Naive B cell (primary cell): ENCODE measurements at places on chromosomes 6 and 20. TPM values are rescaled to one million over a fixed set of nuclear protein-coding genes. Genes with fewer than 3 reads are reported as not detected.

DNA sequence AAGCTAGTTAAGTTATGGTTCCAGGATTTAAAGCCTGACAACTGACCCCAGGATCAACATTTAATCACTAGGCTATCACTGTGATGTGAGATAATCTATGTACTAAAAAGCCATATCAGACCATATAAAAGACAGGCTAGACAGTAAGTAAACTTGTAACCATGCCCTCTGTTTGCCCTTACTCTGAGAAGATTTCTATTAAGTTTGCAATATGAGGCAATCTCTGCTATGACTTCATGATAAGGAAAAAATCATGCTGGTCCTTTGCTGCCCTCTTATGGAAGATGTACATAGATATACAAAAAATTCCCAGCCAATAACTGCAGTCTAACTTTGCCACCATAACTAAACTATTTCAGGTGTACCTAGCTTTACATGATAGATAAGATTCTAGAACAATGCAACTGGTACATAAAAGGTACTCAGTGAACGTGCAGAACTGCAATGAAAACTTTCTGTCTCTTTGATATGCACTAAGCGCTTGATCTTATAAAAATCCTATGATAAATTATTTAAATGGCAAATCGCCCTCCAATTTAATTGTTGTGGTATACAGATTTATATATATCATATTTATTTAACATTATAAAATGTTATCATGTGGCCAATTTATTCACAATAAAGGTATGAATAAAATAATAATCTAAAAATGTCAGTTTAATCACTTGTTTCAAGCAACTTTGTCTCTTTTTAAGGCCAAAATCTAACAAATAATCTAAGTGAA is 70.5 kb downstream of the FAM217A start:
- peak; percentile 35 for DNase-seq

DNA sequence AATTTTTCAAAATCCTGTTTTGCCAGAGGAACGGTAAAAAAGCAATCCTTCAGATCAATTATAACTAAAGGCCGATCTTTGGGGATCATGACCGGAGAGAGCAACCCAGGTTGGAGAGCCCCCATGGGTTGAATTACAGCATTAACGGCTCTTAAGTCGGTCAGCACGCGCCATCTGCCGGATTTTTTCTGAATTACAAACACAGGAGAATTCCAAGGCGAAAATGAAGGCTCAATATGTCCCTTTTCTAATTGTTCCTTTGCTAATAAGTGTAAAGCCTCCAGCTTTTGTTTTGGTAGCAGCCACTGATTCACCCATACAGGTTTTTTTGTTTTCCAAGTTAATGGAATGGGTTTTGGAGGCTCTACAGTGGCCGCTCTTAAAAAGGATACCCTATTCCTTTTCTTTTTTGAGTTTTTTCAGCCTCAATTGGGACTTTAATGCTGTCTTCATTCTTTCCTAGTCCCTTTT is 16.9 kb upstream of the PTCRA start:
- DNase-seq: peak; percentile 71

DNA sequence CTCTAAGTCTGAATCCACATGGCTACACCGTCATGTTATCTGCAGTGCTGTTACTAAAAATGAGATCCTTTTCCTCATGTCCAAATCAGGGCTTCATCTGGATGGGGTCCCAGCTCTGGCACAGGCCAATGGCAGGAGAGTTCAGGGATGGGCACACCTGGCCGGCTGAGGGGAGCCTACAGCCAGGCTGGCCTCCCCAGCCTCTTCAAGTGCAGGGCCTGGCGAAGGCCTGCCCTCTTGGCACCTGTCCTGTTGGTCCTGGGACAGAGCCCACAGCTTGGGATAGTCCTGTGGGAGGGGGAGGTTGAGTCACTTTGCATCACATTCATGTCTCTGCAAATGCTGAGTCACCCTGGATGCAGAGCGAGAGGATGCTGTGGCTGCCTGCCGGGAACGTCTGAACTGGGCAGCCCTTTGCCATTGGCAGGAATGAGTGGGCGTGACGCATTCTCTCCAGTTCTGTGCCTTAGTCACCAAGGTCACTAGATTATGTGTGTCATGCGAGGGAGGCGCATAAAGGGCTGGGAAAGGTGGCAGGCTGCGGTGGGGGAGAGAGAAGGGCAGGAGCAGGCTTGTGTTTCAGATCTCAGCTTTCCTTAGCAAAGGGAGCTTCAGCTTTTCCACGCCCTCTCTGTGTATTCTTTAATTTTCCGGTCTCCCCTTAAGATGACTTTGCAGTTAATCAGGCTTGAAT is 223.2 kb upstream of the ECI2 start:
- DNase-seq: no peak

GRCh38 chr6:12403947-12404647 is 113.9 kb downstream of the EDN1 start:
- DNase-seq: no peak

DNA sequence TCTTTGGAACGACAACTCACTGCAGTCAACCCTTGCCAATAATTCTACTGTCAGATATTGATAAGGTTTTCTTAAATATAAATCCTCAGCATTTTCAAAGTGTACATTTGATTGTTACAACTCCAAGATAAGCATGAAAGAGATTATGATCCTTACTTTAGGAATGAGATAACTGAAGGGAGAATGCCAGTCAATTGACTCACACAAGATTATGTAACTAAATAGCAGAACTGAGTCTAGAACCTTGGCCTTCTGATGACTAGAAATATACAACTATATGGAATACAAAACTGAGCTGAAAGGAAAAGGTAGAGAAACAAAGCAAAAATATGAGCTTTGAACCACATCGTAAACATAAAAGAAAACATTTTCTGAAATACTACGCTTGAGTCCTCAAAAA is 26.9 kb upstream of the STXBP5 start:
- DNase-seq: no peak

- no peak for DNase-seq
These were observed 73.2 kb downstream of the INSM1 start for GRCh38 chr20:20440886-20441658.

DNA sequence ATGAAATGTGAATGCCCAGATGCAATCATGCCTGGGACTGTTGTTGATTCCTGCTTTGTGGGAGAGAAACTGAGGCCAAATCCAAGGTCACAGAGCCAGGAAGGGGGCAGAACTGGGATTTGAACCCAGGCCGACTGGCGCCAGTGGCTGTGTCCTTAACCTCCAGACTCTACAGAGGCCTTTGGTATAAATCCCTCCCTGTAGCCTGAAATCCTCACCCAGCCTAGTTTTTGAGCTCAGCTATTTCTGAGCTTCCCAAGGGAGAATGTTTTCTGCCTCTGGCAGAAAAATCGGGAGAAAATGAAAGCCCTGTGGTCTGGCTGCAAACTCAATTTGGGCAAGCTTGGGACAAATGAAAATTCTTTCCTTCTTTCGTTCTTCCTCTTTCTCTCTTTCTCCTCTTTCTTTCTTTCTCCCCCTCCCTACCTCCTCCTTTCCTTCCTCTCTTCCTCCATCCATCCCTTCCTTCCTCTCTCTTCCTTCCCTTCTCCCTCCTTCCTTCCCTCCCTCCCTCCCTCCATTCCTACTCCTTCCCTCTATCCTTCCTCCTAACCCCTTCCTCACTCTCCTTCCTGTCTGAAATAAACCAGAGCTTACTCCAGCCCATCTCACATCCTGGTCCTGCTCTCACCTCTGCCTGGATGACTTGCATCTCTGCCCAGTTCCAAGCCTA is 34.9 kb downstream of the SNAI1 start:
- no peak for DNase-seq

DNA sequence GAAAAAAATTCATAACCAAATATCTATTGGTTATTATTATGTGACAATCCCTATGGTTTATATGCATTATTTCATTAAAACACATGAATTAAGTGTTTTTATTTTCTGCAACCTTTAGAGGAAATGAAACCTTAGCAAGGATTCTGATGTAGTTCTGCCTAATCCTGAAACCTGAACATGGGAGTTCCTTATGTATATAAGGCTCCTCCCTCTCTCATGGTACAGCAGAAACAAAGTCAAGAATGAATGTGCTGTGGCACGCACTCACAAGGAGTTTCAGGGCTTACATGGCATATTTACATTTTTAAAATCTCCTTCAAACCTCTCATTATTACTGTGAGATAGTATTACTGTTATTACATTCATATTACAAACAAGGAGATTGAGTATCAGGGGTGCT is 426.4 kb upstream of the CITED2 start:
- no peak for DNase-seq

DNA sequence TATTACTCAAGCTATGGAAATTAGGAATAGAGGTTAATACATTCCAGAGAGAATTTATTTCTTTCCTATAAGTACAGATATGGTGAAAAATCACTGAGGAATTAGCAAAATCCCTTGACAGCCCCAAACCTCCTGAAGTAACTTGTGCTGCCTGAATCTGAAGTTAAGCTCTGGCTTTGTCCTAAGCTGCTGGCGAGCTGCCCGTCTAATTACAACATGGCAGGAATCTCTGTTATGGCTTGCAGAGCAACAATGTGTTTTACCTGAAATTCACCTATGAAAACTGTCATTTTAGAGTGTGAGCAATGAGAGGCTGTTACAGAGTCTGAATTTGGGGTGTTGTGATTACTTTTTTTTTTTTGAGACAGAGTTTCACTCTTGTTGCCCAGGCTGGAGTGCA is 22.5 kb upstream of the IYD start:
- DNase-seq: no peak

DNA sequence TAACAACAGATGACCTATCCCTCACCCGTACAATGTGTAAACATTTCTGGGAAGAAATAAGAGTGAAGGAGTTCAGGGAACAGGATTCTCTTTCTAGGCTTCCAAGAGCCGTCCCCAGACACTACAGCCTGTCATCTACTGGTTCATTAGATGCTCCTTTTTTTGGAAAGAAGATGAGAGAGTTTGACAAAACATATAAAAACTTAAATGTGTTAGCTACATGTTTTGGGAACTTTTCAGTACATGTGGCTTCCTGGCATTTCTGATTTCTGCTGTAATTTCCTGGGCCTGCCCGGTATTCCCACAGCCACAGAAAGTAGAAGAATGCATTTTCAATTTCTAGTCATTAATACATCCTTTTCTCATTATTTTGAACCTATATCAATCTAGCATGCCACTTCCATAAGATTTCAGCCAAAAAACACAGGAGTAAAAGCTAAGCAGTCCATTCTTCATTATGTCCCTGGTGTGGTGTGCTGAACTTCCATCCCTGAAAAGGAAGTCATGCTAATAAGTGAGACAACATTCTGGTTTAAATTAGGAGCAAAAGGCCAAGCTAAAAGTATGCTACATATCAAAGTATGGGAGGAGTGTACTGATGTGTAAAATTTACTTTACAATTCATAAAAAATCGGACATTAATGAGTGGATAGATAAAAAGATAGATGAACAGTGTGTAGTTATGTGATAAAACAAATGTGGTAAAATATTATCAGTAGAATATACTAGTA is 198.2 kb downstream of the WDR27 start:
- DNase-seq: no peak

GRCh38 chr6:122622479-122622878 is 12.3 kb downstream of the PKIB start:
- no peak for DNase-seq

DNA sequence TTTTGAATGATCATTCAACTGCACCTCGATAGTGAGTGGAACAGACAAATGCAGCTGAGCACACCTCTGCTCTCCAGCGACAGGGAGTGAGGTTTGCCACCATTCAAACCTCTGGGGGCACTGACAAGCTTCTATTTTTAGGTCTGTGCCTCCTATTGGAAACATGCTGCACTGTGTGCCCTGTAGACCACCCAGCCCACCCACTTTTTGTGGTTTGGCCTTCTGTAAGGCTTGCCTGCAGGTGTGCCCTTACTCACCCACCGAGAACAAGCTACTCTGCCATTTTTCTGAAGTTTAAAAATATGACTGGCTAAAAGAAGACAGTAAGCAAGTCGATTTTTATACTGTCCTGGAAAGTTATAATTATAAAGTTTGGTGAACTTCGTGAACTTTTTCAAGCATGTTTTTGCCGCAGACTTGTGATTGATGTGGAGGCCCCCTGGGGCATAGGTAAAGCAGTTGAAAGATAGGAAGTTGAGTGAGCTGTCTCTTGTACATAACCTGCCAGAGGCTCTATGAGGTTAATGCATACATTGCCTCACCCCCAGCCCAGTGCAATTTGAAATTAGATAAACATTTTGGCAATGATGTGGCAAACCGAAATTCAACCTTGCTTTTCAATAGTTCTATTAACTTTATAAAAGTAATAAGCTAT is 53.8 kb downstream of the ADGRG6 start:
- no peak for DNase-seq

DNA sequence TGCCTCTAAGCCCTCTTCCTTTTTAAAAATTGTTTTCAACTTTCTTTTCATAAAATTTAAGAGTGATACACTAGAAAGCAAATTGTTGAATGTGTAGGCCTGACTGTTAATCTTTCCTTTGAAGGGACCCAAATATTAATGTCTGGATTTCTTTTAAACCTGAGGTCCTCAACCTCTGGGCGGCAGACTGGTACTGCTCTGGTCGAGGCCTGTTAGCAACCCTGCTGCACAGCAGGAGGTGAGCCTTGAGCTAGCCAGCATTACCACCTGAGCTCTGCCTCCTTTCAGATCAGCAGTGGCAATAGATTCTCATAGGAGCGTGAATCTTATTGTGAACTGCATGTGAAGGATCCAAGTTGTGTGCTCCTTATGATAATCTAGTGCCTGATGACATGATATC is 191.2 kb downstream of the MANEA start:
- DNase-seq: no peak

- DNase-seq: no peak
These were observed 90.0 kb downstream of the FILIP1 start for GRCh38 chr6:75403563-75404080.

- DNase-seq: no peak
These were observed 634.3 kb downstream of the TBC1D32 start for GRCh38 chr6:120700001-120700400.

- DNase-seq: no peak
These were observed 310.0 kb downstream of the ZNF217 start for GRCh38 chr20:53283597-53283996.

GRCh38 chr20:52564594-52564993 is 373.0 kb upstream of the ZFP64 start:
- no peak for DNase-seq

DNA sequence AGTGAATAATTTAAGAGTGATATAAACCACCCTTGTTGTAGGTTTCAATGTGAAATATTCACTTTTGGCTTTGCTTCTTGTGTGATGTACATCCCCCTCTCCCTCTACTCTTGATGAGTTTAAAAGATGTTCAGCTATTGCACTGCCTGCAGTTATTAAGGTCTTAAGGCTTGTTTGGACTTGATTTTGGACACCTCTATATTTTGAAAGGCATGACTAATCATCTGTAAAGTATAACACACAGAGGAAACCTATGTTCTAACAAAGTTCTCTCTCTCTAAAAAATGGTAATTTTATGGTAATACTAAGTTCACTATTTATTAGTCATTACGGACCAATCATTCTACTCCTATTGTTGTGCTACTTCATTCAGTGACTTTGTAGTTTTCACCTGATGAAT is 1719.9 kb downstream of the GRIK2 start:
- no peak for DNase-seq

SIRPD gene
- polyA plus RNA-seq: not detected

CCN5 gene
- polyA plus RNA-seq: not detected

FAM83B gene
- not detected for polyA plus RNA-seq

SAMD3 gene
- polyA plus RNA-seq: 0.84 TPM

BCAS4 gene
- polyA plus RNA-seq: 75.6 TPM

OPN5 gene
- not detected for polyA plus RNA-seq

BMP7 gene
- not detected for polyA plus RNA-seq

OR2B6 gene
- not detected for polyA plus RNA-seq

CDH22 gene
- not detected for polyA plus RNA-seq

ENPP3 gene
- not detected for polyA plus RNA-seq

RHAG gene
- not detected for polyA plus RNA-seq

ALDH8A1 gene
- not detected for polyA plus RNA-seq
